ENCODE measurements at places on chromosomes 2 and 18. TPM values are rescaled to one million over a fixed set of nuclear protein-coding genes. Genes with fewer than 3 reads are reported as not detected.

The SIX3 gene
- total RNA-seq, result not detected

The CNRIP1 gene
- 0.61 TPM for total RNA-seq

The AMER3 gene
- total RNA-seq, result not detected

The DPP10 gene
- 0.78 TPM for total RNA-seq

The C2orf69 gene
- total RNA-seq, result 7.9 TPM

The QPCT gene
- 9.7 TPM for total RNA-seq

The METTL4 gene
- 5.0 TPM for total RNA-seq

The RUFY4 gene
- total RNA-seq, result not detected

The CERKL gene
- total RNA-seq, result not detected

The SCN1A gene
- not detected for total RNA-seq

The PLEK gene
- total RNA-seq, result not detected

The SCLY gene
- total RNA-seq, result 25.8 TPM
